ENCODE measurements at places on chromosomes 4 and X.

DNA sequence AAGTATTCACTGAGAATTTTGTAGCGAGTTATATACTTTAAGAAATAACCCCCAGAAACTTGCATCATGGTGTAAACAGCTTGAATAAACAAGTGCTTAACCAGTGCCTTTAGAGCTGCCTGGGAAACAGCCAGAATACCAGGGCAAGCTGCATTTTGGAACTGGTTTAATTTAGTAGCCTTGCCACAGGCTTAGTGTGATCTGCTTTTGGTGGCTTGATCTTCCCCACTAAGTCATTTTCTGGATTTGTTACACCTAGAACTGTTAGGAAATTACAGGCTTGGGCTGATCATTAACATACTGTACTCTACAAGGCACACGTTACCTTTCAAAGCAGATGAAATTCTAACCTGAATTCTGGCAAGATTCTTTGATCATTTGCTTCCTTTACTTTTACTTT, 35.4 kb downstream of the NPNT start:
- no peak for DNase-seq

DNA sequence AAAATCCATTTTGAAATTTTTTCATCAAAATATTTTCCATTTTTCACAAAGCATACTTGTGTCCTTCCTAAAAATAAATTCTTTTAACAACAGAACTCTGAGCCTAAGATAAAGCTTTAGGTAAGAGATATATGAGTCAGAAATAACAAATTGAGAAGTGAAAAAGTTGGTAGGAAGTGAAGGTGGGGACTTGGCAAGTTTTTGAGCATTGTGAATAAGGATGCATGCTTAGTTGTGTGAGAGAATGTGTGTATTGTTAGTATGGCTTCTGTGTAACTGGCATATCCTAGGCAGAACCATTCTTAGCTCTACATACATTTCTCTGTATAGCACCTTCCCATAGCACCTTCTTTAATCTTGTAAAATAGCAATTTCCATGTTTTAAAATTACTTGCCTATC, 6.8 kb downstream of the ASB5 start:
- DNase-seq: no peak

GRCh38 chr4:127634181-127634580, 1.4 kb downstream of the INTU start:
- no peak for DNase-seq

- no peak for DNase-seq
Observed at GRCh38 chrX:69565247-69565815, 50.6 kb upstream of the EDA start.

GRCh38 chrX:106436691-106437090, 175.1 kb upstream of the RADX start:
- no peak for DNase-seq

DNA sequence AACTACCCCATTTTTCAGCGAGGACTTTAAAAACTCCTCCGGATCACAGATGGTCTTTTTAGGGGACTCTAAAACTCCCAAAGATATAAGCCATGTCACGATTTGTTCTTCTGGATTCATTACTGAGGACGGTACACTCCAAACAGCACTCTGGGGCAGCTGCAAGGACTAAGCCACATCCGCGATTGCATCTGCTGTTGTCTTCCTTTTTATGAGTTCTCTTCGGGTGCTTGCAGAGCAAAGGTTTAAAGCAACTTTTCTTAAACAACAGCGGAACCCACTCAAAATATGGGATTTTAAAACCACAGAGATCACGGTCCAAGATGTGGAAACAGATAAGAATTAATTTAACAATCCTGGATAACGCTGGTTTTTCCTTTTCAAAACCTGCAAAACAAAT, at the start of gene ARHGEF6:
Gene ARHGEF6 (minus strand): TSS at position 170 of the 400 bp plus-strand sequence. CDS start 50 bp downstream, at position 120.
- no peak for DNase-seq

GRCh38 chr4:111806331-111806730, 338.9 kb upstream of the FAM241A start:
- DNase-seq: no peak

DNA sequence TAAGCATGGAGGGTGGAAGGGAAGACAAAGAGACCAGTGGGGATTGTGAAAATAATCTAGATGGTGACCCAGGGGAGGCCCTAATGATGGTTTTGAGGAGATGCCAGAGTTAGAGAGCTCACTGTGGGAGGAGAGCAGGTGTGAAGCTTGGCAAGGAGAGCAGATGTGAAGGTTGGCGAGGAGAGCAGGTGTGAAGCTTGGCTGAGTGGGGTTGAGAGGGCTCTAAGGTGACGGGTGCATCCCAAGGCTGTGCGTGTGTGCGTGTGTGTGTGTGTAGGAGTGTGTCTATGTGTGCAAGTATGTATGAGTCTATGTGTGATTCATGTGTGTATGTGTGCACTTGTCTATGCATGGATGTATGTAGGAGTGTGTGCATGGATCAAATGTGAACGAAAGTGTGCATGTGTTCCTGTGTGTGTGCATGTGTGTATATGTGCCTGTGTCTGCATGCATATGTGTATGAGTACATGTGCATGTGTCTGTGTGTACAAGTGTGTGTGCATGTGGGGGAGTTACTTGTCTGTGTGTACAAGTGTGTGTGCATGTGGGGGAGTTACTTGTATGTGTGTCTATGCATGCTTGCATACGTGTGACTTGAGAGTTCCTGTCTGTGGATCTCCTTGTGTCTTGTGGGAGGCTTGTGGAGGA, 72.0 kb downstream of the EVC start:
- no peak for DNase-seq

- DNase-seq: no peak
Observed at GRCh38 chr4:138629669-138630068, 385.9 kb upstream of the NOCT start.

DNA sequence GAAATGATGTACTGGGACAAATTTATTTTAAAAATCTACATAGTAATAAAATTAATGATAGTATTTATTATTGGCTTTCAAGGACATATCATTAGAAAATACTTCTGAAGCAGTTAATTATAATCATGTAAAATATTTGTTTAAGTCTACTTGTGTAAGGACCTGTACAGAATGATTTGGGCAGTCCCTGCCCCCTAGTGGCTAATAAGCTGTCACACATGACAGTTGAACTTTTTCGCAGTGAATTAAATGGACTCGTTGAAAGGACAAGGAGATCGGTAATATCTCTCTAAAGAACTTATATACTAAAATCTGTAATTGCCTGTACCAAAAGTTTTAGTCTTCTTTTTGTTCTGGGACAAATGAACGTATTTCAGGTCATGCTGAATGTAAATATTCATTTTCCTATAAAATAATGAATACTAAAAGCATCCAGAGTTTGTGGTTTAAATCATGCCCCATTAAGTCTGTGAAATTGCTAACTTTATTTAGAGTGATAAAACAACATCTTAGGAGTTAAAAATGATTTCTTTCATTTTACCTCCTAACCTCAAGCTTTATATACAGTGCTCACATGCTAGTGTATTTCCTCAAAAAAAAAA, 13.6 kb downstream of the EXOC1 start:
- DNase-seq: no peak

DNA sequence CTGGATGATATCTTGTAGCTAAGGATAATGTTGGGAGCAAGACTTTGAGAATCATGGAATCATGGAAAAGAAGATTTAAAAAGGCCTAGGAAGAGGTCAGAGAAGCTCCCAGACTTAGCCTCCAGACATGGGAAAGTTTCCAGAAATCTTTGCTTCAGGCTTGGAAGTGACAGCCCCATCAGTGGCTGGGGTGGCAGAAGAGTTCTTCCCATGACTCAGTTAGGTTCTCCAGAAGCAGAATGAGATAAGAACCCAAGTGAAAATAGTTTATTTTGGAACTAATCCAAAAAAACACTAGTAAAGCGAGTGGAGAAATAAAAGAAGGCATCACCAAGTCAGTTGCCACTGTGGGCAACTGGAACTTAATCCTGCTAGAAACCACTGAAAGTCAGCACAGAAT, 506.9 kb downstream of the MID1IP1 start:
- no peak for DNase-seq

DNA sequence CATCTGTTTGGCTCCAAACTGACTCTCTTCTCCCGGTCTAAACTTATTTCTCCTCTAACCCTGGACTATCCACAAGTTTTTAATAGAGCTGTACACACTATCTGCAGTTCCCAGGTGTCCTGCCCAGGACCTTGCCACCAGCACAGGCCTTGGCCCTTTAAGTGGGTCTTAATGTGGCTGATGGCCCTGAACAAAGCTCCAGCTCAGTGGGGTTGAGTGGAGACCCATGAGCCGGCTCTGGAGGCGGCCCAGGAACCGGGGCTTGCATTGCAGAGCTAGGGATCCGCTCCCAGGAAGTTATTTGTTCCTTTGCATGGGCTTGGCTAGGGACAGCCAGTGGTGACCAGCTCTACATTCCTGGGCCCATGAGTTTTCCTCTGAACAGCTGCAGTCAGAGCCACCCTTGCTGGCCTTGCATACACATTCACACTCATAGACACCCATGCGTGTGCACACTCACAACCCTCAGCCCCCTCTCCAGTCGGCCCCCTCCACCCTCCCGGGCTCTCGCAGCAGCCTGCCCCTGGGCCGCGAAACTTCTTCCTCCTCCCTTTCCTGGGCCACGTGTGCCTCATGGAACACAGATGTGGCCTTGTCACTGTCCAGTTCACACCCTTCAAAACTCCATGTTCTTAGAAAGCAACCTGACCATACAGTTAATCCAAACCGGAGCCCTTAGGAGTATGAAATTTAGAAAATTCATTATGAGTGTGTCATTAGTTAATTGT, 58.2 kb downstream of the GPR143 start:
- DNase-seq: no peak

GRCh38 chr4:137583671-137584070, 51.4 kb upstream of the PCDH18 start:
- no peak for DNase-seq

- no peak for DNase-seq
Observed at GRCh38 chr4:42638993-42639392, 17.9 kb downstream of the ATP8A1 start.

GRCh38 chr4:168453146-168453545, 27.1 kb downstream of the DDX60L start:
- no peak for DNase-seq

DNA sequence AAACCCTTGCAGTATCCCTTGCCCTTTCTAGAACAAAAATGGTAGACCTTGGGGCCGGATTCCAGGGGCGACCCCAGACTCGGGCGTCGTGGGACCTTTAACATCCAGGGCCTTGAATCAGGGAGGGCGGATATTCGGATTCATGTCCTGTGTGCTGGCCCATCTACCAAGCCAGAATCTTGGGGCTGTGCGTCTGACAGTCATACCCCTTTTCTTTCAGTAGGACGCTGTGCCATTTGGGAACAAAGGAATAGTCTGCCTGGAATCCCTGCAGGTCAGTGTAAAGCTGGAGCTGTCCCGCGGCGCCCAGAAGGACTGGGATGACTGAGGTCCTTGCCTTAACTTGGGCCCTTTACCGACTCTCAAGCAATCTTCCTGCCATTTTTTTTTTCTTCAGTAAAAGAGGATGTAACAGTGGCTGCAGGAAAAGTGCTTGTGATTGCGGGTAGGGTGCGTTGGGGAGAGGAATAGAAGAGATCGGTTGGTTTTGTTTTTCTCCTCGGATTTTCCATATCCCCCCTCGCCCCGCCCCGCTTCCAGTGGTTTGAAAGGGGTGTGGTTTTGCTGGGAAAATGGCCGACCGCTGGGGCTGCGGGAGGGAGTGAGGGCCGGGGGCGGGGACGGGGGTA, 518 bp downstream of the ARMCX1 start:
- DNase-seq: no peak

GRCh38 chrX:10981506-10981905, 129.6 kb upstream of the HCCS start:
- DNase-seq: no peak

GRCh38 chr4:180009316-180009715, 2233.9 kb upstream of the TENM3 start:
- no peak for DNase-seq

DNA sequence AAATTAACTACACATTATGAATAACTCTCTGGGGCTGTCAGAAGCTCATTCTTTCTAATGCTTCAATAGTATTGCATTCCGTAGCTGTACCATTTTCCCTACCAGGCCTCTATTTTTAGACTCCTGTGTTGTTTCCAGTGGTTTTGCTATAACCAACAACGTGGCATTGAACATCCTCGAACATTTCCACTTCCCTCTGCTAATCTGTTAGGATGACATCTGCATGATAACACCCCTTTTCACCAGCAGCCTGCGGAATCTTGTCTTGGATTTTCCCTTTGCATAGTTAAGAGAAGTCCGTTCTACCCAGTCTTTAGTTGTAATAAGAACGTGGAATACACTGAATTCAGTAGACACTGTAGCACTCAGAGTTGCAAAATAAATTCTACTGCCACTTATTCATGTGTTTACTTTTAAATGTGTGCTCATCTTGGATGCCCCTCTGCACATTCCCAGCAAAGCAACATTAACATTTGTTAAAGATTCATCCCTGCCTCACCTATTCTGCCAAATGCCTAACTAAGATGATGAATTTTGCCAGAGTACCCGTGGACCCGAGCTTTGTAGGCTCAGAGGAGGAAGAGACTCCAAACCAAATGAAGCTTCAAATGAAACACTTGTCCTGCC, 55.6 kb downstream of the SEL1L3 start:
- DNase-seq: no peak

GRCh38 chrX:104833401-104833800, 267.4 kb downstream of the IL1RAPL2 start:
- DNase-seq: no peak

- no peak for DNase-seq
Observed at GRCh38 chrX:154305541-154306205, 10.1 kb downstream of the TKTL1 start.

DNA sequence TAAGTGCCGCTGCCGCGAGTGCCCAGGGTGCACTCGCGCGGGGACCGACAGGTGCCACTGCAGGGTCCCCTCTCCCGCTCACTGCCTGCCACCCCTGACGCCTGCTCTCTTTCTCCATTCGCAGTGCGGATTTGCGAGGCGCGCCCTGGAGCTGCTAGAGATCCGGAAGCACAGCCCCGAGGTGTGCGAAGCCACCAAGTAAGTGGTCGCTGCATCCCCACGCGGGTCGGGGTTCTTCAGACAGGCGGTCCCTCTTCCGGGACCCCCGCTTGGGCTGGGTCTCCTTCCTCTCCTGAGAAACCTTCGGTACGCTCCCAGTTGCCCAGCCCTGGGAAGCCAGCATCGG, 547 bp downstream of the GUCY1A1 start:
- DNase-seq: peak; percentile 44

GRCh38 chr4:119626943-119627266, 1.7 kb downstream of the PDE5A start:
- no peak for DNase-seq

- no peak for DNase-seq
Observed at GRCh38 chr4:38078590-38079421, 118.6 kb downstream of the PTTG2 start.

DNA sequence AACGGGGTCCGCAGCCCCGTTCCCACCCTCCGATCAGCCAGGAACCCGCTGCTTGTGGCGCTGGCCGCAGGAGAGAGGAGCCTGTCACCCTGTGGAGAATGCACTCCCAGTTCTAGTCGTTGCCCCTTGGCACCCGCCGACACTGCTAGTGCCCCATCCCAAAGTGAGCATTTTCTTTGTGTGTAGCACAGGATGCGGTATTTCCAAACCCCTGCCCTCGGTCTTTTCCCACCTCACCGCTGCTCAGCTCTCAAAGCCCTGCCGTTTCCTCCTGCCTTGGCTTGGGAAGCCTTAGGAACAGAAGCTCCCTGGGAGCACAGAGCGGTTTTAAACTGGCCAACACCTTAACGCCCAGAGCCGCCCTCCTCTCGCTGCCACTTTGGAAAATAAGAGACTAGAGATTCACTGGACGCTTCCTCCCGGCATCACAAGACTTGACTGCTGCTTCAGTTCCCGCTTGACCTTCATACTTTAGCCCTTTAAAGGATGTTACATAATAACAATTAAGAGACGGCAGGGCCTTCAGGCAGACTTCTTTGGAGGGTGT, 772 bp downstream of the CYP4V2 start:
- no peak for DNase-seq

- no peak for DNase-seq
Observed at GRCh38 chrX:107842715-107843400, 17.2 kb downstream of the MID2 start.
